ENCODE measurements at places on chromosomes 7 and 10. TPM values are rescaled to one million over a fixed set of nuclear protein-coding genes. Genes with fewer than 3 reads are reported as not detected.

DNA sequence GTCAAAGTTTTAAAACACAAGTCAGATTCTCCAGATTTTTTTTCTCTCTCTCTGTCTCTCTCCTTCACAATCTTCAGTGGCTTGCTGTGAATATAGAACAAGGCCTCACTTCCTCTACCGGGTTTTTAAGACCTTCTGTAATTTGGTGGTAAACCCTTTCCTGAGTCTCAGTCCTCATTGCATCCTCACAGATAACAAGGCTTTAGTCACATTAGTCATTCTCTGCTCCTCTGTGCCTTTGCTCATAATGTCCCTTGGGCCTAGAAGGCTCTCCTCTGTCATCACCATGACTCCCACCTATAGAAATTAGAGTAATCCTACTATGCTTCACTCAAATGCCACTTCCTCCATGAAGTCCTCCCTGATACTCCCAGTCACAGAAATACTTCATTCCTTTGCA, 172.7 kb upstream of the HPS1 start:
- DNase-seq = no peak

GRCh38 chr10:24866604-24867583, 85.5 kb downstream of the PRTFDC1 start:
- peak; percentile 67 for DNase-seq

DNA sequence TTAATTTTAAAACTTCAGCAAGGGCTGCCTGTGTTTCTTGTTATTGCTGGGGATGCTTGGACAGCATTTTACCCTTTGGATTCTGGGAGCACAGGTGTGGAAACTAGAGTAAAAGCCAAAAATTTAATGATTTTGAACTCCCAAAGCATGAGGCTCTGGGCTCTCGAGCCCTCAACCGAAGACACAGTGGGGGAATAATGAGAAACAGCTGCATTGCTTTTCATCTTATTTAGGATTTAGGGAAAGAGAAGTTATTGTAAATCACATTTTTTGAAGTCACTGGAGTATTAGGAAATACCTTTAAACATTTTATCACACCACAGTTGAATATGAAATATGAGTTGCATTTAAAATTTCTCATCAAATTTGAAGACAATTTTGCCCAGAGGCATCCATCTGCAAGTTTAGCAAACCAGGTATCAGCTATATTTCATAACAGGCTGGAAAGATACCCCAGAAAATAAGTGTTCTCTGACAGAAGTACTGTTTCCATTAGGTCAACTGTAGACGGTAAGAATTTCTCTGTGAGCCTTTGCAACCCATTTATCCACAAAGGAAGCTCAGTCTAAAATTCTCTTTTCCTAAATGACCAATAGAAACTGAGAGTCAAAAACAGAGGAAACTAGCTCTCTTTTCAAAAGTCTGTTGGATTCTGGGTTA, 290.6 kb upstream of the PHYHIPL start:
- DNase-seq = no peak

DNA sequence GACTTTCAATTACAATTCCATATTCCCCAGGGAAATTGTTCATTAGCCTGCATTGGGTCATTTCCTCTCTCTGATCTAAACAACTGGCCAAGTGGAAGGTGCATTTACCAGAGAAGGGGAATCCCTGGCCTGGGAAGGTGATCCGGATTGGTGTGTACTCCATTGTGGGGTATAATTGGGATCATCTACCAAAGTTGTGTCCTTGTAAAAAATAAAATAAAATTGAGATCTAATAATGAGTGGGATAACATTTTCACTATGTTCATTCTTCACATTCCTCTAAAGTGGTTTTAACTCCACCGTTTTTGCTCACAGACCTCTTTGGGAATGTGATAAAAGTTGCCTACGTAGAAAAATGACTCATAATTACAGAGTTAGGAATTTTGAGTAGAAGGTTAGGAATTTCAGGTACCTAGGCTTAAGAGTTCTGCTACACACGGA, 22.8 kb downstream of the ARL5B start:
- peak; percentile 8 for DNase-seq

- DNase-seq = no peak
These were observed 16.1 kb upstream of the SEC61G start for GRCh38 chr7:54774785-54775740.

Gene INSYN2A
- 0.02 TPM for total RNA-seq

Gene CALHM3
- 0.23 TPM for total RNA-seq

Gene SSC4D
- 1.6 TPM for total RNA-seq

Gene TACC2
- 1.8 TPM for total RNA-seq
